ENCODE measurements at places on chromosomes 7 and 10.

- DNase-seq: no peak
Observed at GRCh38 chr10:12829831-12830390, 171.6 kb downstream of the CCDC3 start.

GRCh38 chr7:137996871-137997270, 5.0 kb downstream of the CREB3L2 start:
- DNase-seq: no peak

GRCh38 chr10:62643606-62644587, 160.6 kb upstream of the ADO start:
- DNase-seq: no peak

DNA sequence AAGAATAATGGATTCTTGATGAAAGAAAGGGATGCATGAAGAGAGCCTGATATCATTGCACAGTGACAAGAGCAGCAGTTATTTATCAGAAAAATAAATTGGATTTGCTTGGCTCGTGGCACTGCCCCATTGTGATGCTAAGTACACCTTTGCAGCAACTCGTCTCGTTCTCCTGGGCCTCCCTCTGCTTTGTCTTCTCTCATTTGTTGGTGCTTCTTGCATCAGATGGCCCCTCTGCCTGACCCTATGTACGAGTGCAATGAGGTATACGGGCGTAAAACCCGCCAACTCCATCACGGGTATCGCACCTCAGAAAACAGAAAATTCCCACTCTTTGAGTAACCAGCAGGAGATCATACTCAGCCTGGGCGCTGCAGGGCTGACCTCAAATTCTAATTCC, 107.2 kb upstream of the C10orf90 start:
- no peak for DNase-seq

- DNase-seq: no peak
Observed at GRCh38 chr7:78232806-78233205, 434.2 kb downstream of the PHTF2 start.

GRCh38 chr7:166338-167060, 25.9 kb upstream of the FAM20C start:
- DNase-seq: peak; percentile 25

DNA sequence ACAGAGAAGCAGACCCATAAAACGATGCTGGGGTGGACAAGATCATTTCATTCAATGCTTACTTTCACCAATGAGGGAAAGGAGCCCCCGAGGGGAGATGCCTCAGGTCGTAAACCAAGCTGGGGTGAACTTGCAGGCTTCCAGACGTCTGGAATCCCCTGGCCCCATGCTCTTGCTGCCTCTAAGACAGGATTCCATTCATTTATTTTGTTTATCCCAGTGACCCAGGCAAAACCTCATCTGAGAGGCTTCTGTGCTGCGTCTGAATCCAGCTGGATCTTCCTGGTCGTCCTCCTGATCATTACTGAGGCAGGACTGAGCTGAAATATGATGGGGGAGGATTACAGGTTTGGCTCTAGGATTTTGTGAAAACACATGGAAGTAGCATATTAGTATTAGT, 182.9 kb downstream of the MYOF start:
- DNase-seq: peak; percentile 35

GRCh38 chr7:16762177-16762576, 8.6 kb downstream of the TSPAN13 start:
- no peak for DNase-seq

- peak; percentile 8 for DNase-seq
Observed at GRCh38 chr10:70940834-70941568, 52.6 kb upstream of the PCBD1 start.

- DNase-seq: no peak
Observed at GRCh38 chr7:68411742-68412141, 1186.5 kb upstream of the AUTS2 start.

- no peak for DNase-seq
Observed at GRCh38 chr10:61847087-61847486, 54.4 kb upstream of the ARID5B start.

DNA sequence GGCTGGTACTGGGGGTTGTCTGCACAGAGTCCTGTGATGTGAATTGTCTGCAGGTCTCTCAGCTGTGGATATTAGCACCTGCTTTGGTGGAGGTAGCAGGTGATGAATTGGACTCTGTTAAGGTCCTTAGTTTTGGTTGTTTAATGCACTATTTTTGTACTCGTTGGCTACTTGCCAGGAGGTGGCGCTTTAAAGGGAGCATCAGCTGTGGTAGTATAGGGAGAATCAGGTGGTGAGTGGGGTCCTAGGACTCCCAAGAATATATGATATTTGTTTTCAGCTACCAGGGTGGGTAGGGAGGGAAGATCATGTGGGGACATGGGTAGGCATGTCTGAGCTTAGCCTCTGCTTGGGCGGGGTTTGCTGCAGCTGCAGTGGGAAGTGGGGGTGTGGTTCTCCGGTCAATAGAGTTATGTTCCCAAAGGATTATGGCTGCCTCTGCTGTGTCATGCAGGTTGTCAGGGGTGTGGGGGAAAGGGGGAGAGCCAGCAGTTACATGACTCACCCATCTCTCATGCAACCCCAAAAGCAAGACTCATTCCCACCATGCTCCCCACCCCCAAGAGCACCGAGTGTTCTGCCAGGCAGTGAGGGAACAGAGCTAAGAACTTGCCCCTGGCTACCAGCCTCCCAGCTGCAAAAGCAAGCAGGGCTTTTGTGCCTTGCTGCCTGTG, 53.7 kb upstream of the ZNF273 start:
- no peak for DNase-seq

DNA sequence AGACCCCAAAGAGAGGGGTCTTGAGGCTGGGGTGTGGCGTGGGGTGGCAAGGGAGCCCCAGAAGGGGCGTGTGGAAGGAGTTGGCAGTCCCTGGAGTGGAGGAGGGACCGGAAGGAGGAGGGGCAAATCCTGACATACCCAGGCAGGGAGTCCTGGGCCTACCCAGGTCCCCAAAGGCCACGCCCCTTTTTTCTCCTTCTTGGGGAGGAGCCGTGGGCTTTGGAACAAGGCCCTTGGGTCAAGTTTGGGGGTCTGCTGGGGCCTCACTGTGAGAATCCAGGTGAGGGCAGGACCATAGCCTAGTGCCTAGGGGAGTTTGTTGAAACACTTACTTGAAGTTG, 1.2 kb upstream of the SMARCD3 start:
- DNase-seq: no peak

DNA sequence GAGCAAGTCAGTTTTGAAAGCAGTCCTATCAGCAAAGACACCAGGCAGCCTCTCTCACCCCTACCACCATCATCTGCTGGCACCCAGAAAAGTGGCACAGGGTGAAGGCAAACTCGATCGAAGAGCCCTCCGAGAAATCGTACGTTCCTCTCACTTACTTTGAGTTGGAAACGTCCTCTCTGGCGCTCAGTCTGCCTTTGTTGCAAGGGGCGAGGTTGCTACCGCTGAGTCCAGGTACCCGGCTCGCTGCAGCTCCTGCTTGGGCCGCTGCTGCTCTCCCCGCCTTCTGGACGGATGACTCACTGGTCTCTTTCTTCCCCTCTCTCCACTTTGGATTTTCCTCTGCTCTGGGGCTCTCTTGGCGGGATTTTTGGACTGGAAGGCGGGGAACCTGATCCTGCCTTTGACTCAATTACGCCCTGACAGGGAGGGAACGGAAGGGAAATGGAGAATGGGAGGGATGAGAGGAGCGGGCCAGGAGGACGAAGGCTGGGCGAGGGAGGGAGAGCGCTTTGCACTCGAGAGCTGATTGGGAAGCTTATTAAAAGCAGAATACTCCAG, at the start of gene PTN:
Gene PTN, minus strand, starts transcription at position 453 of the 561 bp plus-strand sequence. CDS start 88,760 bp downstream, outside the sequence.
- DNase-seq: peak; percentile 32

- no peak for DNase-seq
Observed at GRCh38 chr10:59085054-59085453, 91.4 kb upstream of the PHYHIPL start.

- DNase-seq: no peak
Observed at GRCh38 chr10:103510791-103511752, 17.6 kb downstream of the NEURL1 start.

- DNase-seq: peak; percentile 58
Observed at GRCh38 chr7:94061326-94061725, 57.2 kb upstream of the BET1 start.

GRCh38 chr10:125299461-125299860, 139.1 kb upstream of the CTBP2 start:
- DNase-seq: no peak

DNA sequence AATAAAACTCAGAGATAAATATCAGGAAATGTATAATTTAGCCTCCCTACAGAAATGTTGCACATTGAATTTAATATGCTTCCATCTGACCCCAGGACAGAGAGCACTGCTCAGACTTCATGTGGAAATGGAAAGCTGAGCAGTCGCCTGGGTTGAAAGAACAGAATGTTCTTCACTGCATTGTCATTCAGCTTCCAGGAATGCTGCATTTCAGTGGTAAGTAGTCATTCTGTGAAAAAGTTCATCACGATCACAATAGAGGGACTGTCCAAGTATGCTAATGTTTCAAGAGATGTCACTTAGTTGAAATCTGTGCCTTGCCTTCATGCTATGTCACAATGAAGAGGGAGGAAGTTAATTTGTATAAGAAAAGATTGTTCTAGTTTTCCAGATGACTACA, 147.3 kb downstream of the NRCAM start:
- peak; percentile 54 for DNase-seq

GRCh38 chr7:83429493-83429892, 219.4 kb downstream of the SEMA3E start:
- DNase-seq: no peak

- no peak for DNase-seq
Observed at GRCh38 chr10:87887146-87887545, 23.7 kb downstream of the PTEN start.

- peak; percentile 46 for DNase-seq
Observed at GRCh38 chr10:24680647-24681524, 42.8 kb downstream of the ARHGAP21 start.

DNA sequence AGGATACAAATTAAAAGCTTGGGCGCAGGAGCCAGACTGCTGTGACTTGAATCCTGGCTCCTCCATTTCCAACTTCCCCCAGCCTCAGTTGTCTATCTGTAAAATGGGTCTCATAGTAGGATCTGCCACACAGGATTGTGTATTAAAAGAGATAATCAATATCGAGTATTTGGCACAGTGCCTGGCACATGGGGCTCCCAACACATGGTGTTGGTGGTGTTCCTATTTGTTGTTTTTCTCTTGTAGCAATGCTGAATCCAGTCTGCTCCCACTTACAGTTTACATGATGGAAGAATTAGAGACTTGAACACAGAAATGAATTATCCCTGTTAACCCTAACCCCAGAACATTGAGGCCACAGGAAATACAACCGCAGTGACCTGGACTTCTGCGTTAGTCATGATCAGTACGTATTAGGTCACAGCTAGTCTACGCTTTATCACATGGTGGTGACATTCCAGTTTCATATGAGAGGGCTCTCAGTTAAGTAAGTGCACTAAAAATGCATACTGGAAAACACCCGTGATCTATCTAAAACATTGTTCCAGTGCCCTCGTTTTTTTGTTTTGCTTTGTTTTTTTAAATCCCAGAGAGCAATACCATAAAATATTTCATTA, 169.5 kb upstream of the KLF14 start:
- peak; percentile 99 for DNase-seq

GRCh38 chr7:153110606-153111005, 351.1 kb downstream of the ACTR3B start:
- DNase-seq: no peak

DNA sequence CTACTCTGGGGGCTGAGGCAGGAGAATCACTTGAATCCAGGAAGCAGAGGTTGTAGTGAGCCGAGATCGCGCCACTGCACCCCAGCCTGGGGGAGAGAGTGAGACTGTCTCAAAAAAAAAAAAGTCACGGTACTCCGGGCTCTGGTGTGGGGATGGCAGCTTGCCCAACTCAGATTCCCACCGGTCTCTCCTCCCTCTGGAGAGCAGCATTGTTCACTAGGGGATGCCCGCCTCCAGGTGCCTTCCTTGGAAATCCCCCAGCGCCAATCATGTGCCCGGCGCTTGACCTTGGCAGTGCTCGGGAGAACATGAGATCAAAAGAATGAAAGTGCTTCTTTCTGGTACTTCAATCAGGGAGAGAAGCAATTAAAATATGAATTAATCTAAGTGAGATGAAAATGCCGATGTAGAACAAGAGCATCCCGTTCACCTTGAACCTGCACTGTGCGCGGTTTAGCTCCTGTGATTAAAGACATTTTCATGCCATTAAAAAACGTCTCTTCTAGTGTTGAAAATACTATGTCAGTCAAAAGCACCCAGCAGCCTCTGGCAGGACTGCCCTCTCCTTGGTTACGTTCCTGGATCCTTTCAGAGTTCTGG, 1127.3 kb upstream of the AUTS2 start:
- DNase-seq: no peak

GRCh38 chr10:43237631-43238446, 29.0 kb downstream of the RASGEF1A start:
- no peak for DNase-seq

DNA sequence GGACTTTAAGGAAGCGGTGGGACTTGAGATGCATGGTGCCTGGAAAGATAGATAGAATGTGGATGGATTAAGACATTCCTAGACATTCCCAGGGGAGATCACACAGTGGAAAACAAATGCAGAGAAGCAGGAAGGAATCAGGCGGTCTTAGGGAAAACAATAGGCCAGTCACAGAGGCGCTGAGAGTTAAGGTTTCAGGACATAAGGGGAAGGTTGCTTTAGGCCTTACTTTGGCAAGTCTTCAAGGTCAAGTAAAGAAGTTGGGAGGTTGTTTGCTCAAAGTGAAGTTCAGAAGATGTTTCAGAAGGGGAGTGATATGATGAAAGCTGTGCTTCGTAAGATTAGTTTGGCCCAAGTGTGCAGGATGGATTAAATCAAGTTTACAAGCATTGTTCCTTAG, 109.4 kb downstream of the SUGCT start:
- DNase-seq: peak; percentile 53

DNA sequence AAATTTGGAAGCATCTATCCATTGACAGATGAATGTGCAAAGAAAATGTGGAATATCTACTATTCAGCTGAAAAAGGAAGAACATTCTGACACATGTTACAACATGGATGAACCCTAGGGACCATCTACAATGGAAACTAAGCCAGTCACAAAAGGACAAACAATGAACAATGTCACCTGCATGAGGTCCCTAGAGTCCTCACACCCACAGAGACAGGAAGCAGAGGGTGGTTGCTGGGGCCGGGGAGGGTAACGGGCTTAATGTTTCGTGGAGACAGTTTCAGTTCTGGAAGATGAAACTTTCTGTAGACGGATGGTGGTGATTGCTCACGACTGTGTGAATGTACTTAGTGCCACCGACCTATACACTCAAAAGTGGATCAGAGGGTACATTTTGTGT, 282.9 kb downstream of the ADARB2 start:
- DNase-seq: no peak

DNA sequence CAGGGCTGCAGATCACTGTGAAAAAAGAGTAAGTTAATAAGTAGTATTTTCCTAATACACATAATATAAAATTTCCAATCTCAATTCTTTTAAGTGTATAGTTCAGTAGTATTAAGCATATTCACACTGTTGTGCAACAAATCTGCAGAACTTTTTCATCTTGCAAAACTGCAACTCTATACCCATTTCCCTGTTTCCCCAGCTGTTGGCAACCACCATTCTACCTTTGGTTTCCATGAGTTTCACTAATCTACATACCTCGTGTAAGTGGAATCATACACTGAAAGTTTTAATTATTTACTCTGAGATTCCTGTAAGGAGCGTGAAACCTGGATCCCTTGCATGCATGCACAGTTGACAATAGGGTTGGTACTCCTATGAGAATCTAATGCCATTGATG, 155.4 kb downstream of the ZPBP start:
- no peak for DNase-seq
